ENCODE measurements at places on chromosomes 16 and 17.
A peak's percentile ranks its signal among the peaks of the same experiment; 100 is the strongest.

DNA sequence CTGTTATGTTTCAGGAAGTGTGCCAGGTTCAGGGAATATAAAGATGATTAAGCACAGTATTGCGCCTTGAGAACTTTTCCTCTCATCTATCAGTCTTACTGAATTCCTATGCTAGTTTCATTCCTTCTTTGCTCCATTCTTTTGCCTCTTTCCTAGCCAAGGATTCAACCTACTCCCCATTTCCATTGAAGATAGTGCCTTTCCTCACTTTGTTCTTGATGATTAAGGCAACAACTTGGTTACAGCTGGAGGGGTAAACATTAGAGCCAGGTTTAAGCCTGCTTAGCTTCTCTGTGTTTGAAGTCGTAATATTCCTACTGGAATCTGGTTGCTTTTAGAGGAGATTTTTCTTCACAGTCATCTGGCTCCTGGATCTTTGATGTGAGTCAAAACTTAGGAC, 75.1 kb downstream of the NQO1 start:
- no peak for DNase-seq

GRCh38 chr17:32928586-32929535, 908 bp downstream of the TMEM98 start:
- no peak for DNase-seq

DNA sequence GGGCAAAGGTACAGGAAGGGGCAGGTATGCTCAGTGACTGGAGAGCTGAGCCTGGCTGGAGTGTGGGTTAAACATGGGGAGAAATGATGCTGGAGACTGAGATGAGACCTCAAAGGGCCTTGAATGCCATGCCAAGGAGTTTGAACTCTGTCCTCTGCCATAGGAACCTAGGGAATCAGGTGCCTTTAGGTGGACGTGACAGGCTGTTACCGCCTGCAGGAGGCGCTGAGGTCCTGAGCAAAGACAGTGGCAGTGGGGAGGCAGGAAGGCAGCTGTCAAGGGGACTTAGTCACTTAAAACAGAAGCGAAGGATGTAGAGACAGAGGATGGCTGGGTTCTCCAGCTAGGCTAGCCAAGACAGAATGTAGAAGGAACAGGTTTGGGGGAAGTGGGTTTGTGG, 9.1 kb downstream of the PSMB3 start:
- DNase-seq: peak; percentile 40

DNA sequence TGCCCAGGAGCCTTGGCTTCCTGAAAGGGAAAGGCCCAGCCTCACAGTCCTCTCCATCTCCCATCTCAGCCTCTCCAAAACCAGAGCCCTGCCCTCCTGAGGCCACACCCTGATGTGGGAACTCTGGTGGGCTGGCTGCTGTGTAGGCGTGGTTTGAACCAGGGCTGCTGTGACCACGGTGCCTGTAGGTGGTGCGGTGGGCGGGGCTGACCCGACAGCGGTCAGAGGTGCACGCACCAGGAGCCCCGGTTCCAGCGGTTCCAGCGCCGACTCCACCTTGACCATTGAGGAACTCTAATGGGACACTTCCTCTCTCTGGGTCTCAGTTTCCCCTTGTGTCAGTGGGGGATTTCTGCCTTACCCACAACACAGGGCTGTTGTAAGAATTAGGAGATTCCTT, 2.4 kb downstream of the RAP1GAP2 start:
- no peak for DNase-seq

- DNase-seq: no peak
Measured at GRCh38 chr17:45307290-45308015, 9.4 kb downstream of the MAP3K14 start.

- no peak for DNase-seq
Measured at GRCh38 chr16:46844771-46845170, 13.8 kb upstream of the C16orf87 start.

DNA sequence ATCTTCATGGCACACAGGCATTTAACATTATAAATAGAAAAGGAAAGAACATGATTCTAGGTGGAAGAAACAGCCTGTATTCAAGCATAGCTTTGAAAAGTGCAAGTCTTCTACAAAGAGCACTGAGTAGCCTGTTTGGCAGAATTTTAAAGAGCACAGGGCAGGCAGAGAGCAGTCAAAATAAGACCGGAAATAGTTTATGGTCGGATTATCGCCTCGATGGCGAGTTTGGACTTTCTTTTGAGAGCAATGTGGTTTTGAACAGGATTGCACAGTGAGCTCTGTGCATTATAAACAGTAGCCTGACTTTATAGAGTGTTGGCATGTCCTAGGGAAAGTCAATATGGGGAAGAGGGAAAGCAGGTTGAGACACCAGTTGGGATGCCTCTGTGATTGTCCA, 6.2 kb upstream of the TMEM100 start:
- no peak for DNase-seq

DNA sequence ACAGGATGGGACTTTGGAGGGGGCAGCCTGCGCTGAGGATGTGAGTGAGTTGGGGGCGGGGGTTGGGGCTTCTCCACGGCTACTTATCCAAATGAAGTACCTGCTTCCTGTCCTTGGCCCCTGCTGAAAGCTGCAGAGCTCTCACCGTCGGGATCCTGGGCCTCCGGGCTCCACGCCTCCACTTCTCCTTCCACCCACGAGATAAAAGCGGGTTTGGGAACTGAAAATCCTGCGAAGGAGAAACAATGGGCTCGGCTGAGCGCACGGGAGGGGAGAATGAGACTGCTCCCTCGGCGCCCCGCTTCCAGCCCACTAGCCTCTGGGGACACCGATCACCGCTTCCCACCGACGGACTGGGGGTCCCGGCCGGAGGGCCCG, 486 bp downstream of the ZNF785 start:
- DNase-seq: no peak

- no peak for DNase-seq
Measured at GRCh38 chr16:83054283-83054682, 427.5 kb downstream of the CDH13 start.

DNA sequence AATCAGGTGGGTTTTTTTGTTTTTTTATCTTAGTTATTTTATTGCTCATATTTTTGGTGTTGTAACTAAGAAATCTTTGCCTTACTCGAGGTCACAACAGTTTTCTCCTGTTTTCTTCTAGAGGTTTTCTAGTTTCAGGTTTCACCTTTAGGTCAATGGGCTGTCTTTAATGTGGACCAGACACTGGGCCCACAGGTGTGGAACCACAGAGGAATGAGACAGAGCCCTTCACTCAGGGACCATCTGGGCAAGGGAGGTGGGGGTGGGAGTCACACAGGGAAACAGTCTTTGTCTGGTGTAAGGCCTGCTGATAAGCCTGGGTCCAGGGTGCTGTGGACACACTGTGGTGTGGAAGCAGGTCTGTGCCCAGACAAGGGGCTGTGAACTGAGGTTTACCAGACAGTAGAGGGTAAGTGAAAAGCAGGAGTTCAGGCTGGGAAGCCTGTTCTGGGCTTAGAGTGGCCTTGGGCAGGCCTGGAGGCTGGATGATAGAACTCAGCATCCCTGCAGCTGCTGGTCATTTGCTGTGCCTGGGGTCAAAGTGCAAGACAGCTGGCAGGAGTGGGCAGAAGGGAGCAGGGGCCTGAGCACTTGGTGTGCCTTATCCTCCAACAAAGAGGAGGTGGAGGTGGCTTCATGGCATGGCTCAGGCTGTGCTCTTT, 75.6 kb downstream of the SPECC1 start:
- DNase-seq: no peak

DNA sequence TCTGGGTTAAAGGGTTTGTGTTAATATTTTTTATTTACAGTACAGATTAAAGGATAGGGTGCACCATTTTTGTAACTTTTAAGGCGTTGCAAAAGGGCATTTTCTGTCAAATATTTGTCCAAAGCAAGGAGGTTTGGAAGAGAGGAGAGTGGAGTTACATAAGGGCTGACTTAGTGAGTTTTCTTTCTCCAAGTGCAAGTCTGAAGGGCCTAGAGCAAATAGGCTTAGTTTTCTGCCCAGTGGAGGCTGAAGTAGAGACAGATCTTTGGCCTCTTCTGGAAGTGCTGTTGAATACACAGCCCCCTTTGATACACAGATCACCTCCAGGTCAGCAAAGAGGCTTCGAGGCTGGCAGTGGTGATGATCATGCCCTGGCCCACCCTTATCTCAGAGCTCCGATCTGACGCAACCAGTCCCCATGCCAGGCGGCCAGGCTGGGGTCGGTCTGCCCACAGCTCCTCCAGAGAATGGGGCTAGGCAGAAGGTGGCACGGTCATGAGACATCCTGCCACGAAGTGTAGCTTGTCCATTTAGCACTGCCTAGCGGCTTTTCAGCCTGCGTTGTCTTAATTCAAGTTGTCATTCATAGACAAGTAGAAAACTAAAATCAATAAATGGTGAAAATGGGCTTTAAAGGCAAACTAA, 79.5 kb upstream of the IRX3 start:
- no peak for DNase-seq

GRCh38 chr17:28744972-28745785, 1.4 kb downstream of the TRAF4 start:
- DNase-seq: peak; percentile 38

DNA sequence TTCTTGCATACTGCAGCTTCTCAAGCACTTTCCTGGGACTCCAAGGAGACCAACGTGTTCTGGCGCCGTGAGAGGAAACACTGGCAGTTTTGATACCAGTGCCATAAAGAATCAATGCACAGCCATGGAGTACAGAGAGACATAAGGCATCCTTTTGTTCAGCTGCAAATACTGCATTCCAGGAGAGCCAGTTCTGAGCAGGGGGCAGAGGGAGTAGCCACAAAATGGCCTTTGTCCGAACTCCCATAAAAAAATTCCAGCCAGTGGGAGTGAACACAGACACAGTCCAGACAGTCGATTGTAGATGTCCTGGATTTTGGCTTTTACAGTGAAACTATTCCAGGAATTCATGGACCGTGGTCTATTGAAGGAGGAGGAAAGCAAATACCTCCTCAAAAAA, 36.2 kb upstream of the TEKT3 start:
- no peak for DNase-seq

- no peak for DNase-seq
Measured at GRCh38 chr17:45756266-45756991, 27.7 kb upstream of the CRHR1 start.

GRCh38 chr17:34771891-34772290, 189.4 kb downstream of the CCT6B start:
- DNase-seq: no peak

- DNase-seq: no peak
Measured at GRCh38 chr17:66928949-66929348, 35.6 kb upstream of the CACNG4 start.

DNA sequence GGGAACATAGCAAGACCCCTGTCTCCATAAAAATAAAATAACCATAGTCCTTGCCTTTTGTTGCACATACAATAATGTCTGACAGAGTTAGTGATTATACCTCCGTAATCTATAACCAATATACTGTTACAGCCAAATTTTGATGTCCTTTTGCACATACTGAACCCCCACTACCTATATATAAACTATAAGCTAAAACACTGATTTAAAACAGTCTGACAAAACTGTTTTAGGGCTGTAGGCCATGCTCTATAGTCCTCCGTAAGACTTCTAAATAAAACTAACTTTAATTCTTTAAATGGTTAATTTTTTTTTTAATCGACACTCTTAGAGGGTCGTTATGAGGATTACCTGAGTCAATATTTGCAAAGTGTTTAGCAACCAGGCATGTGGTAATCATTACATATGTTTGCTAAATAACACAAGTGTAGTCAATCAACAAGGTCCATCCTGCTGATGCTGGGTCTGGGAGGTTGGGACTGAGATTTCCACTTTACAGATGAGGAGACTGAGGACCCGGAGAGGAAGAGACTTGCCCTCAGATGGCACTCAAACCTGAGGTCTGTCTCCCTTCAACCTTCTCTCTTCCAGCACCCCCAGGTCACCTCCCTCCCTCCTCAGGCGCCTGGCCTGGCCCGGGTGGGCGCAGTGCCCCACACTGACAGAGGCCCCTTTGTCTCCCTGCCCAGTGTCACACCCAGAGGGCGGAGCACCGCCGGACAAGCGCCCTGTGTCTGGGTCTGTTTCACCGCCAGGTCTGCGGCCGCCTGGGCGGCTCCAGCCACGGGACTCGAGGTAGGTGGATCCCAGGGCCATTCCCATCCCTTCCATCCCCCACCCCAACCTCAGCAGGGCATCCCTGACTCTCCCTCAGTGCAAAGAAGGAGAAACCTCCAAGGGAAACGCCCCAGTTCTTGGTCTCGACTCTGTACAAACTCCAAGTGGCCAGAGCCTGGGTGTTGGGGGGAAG, 10.3 kb downstream of the ZNF385C start:
- DNase-seq: no peak

- DNase-seq: no peak
Measured at GRCh38 chr17:16962804-16963203, 9.1 kb downstream of the TNFRSF13B start.

- peak; percentile 78 for DNase-seq
Measured at GRCh38 chr16:22206842-22207714, 1.0 kb downstream of the EEF2K start.

GRCh38 chr17:77036841-77037381, 103.9 kb upstream of the SEC14L1 start:
- DNase-seq: no peak

DNA sequence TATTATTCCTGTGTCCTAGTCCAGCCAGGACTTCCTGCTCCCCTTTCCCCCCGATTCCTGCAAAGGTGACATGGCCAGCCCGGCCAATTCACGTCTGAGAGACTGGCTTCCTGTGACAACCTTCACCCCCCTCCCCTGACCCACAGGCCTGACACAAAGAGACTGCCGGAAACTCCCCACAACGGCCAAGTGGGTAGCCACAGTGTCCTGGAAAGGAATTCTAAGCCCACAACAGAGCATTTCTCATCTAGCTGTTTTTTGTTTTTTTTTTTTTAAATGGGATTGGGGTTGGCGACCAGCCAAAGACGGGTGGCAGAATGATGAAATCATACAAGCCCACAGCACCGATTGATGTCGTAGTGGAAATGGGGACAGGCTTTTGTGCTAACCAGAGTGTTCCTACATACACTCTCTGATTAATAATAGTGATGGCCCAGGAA, 2.8 kb upstream of the XAF1 start:
- DNase-seq: peak; percentile 34

- no peak for DNase-seq
Measured at GRCh38 chr16:15037003-15037402, 18.9 kb downstream of the NTAN1 start.

DNA sequence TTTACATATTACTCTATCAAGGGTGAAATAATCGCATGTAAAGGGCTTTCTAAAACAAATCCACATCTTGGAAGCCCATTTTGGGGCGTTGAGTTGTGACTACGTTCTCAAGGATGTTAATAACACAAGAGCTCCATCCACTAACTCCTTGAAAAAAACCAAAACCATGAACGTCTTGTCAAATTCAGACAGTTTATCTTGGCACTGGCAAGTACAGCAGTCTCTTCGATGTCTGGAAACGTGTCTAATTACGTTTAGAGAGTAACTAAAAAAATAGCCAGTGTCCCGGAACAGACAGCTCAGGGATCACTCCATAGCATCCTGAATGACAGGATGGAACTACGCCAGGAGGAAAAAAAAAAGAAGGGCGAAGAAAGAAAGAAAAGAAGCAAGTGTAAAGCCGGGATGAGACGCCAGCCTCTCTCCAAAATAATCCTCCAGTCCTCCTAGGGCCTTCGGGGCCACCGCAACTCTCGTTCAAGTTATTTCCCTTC, 954 bp downstream of the MYO1D start:
- no peak for DNase-seq
